Fibroblast of skin of left biceps (primary cell): ENCODE measurements at places on chromosomes 12 and 14.
A peak's percentile ranks its signal among the peaks of the same experiment; 100 is the strongest.

DNA sequence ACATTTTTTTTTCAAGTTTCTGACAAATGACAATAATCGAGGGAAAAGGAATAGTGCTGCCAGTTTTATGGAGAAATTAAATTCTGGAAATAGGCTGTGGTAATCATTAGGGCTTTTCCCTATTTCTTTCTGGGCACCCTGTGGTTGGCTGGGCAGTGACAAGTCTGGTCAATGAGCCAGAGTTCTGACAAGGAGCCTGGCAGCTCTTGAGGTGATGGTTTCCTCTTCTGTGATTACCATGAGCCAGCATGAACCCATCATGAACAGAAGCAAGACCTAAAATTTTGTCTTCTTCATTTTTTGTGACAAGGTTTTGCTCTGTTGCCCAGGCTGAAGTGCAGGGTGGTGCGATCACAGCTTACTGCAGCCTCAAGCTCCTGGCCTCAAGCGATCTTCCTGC lies 115.8 kb downstream of the TRAFD1 start:
- no peak for DNase-seq

GRCh38 chr12:11555743-11556625 lies 93.5 kb upstream of the ETV6 start:
- no peak for DNase-seq

GRCh38 chr12:128510511-128510910 lies 243.5 kb downstream of the TMEM132C start:
- DNase-seq, result no peak

GRCh38 chr12:114580306-114580705 lies 103.7 kb downstream of the TBX3 start:
- DNase-seq, result no peak

DNA sequence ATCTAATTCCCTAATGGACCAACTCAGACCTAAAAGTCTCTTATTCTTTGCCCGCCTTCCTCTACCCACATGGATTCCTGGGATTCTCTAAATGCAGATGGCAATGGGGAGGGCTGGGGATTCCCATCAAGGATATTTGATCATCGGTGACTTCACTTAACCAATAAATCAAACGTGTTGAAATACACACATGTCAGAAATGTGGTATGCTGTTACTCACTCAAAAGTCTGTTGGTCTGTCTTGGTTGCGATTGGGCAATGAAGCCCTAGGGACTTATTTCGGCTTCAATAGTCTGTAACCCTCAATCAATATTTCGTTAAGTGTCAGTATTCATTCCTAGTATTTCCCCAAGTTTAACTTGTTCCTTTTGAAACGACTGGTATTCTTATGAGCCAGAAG lies 117.2 kb upstream of the DIO3 start:
- DNase-seq, result peak; percentile 59

DNA sequence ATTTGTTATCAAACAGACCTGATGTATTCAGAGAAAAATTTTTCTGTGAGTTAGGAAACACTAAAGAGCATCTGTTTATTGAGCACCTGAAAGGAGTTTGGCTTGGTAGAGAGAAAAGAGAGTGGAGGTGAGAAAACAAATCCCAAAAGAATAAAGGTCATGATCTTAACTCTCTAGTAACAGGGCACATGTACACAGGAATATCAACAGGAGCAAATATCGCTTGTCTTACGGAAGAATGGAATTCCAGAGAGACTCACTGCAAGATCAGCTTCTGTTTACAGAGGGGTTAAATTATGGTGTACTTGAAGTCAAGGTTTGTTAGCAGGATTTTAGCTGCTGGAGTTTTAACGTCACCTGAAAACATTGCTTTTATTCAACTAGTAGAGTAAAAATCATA lies 78.8 kb downstream of the SPPL3 start:
- DNase-seq, result no peak

GRCh38 chr12:91098461-91098860 lies 12.8 kb downstream of the LUM start:
- DNase-seq, result no peak

GRCh38 chr14:75402867-75403413 lies 24.9 kb upstream of the JDP2 start:
- DNase-seq, result no peak

- no peak for DNase-seq
Measured at GRCh38 chr14:102264355-102264754, 40.6 kb downstream of the MOK start.

- no peak for DNase-seq
Measured at GRCh38 chr14:63752449-63753169, 24.7 kb upstream of the SGPP1 start.

GRCh38 chr12:1865284-1865866 lies 45.0 kb downstream of the LRTM2 start:
- DNase-seq, result no peak

- DNase-seq, result peak; percentile 47
Measured at GRCh38 chr12:26746121-26746714, 86.8 kb downstream of the ITPR2 start.

DNA sequence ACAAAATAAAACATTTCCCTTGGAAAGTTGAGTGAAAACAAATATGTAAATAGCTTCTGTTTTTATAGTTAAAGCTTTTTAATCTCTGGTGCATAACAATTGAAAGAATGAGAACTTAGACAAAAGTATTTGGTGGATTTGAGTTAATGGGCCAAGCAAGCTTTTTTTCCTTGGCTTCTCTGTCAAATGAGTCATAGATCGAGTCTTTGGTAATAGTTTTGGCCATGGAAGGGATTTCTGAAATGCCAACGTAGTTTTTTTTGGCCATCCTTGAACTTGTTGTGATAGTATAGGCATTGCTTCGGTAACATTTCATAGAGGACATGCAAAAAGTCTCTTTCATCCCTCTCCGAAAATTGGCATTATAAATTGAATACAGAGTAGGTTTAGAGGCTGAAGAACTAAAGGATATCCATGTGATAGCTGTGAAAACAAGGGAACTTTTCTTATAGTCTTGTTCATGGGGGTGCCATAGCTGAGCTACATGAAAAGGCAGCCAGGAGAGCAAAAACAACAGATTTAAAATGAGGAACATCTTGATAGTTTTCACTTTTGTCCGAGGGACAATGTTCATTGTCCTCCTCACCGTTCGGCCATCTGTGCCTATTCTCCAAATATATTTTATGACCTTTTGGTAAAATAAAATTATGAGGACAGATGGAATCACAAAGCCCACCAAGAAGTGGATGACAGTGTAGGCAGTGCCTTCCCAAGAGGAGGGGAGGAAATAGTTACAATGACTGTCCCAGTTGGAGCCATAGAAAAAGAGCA lies 34.7 kb downstream of the GPR19 start:
- DNase-seq, result peak; percentile 51

DNA sequence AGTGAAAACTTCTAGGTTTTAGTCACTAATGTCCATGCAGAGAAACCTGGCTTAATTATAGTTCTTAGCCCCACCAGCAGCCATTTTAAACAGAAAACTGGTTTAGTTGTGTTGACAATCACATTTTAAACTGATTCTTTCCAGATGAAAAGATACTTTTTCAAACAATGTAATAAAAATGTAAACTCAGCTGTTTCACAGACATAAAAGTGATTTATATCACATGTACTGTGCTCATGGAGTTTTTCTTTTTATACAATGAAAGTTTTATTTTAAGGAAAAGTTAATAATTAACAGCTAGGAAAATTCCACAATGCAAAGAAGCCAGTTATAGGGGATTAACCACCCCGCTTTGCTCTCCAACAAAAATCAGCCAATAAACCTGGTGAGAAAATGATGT lies 129.7 kb downstream of the PAX9 start:
- no peak for DNase-seq

- DNase-seq, result no peak
Measured at GRCh38 chr14:101591121-101591520, 29.8 kb downstream of the DIO3 start.

- DNase-seq, result no peak
Measured at GRCh38 chr14:102824832-102825231, 47.6 kb downstream of the TRAF3 start.

GRCh38 chr12:96770219-96771102 lies 136.6 kb upstream of the NEDD1 start:
- no peak for DNase-seq

GRCh38 chr14:105894978-105895881 lies 368.8 kb downstream of the TMEM121 start:
- no peak for DNase-seq

- DNase-seq, result no peak
Measured at GRCh38 chr14:62661818-62662217, 383.4 kb downstream of the KCNH5 start.

DNA sequence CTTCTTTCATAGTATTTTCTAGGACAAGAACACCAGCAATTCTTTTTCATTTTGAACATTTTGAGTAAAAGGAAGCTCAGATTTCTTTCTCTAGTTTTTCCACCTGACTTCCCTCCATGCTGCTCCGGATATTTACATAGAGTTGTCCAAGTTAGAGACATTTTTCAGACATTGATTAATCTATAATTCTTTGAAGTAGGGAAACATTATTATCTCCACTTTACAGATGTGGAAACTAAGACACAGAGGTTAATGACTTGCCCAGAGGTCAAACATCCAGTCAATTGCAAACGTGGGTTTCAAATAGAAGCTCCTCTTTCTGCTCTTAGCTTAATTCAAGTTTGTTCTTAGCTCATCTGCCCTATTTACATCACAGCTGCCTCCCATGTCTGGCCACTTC lies 138.3 kb downstream of the EGLN3 start:
- no peak for DNase-seq

- no peak for DNase-seq
Measured at GRCh38 chr12:51127050-51127729, 43.8 kb upstream of the CSRNP2 start.

DNA sequence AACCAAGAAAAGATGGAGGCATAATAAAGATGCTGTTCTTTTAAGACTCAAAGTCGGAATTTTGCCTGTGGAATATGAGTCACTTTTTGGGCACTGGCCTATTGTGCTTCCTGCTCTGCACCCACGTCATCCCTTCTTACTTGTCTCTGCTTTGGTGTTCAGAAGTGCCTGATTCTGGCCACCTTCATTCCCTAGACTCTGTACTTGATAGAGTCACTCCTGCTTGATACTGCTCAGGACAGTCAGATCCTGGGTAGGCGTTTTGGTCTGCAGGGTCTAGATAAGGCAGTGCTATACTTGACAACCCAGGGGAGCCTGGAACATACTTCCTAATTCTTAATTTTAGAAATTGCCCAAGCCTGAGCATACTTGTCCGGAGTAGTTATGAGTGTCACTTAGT lies 1.9 kb downstream of the LRRK2 start:
- DNase-seq, result no peak

GRCh38 chr14:51305751-51306150 lies 65.7 kb downstream of the TMX1 start:
- DNase-seq, result no peak

DNA sequence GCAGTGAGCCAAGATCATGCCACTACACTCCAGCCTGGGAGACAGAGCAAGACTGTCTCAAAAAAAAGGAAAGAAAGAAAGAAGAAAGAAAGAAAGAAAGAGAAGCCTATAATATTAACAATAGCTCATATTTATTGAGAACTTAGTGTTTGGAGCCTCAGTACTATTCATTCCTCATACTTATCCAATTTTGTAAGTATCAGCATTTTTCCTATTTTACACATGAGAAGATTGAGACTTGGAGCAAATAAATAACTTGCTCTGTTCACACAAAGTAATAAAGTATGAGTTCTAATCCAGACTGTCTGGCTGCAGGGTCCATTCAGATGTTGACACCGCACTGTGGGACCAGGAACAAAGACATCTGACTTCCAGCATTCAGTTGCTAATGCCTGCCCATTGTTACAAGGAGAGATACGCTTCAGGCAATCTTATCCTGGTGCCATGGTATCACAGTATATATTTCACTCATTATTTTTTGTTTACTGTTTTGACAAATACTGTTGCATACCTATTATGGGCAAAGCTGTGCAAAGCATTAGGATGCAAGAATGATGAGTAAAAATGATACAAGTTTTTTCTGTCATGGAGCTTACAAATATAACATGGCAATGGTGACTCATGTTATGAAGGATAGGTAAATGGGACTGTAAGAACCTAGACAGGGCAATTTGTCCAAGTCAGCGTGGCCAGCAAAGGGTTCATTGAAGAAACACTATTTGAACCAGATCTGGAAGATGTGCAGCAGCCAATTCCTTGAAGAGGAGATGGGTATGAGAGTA lies 21.4 kb upstream of the TMTC2 start:
- no peak for DNase-seq

DNA sequence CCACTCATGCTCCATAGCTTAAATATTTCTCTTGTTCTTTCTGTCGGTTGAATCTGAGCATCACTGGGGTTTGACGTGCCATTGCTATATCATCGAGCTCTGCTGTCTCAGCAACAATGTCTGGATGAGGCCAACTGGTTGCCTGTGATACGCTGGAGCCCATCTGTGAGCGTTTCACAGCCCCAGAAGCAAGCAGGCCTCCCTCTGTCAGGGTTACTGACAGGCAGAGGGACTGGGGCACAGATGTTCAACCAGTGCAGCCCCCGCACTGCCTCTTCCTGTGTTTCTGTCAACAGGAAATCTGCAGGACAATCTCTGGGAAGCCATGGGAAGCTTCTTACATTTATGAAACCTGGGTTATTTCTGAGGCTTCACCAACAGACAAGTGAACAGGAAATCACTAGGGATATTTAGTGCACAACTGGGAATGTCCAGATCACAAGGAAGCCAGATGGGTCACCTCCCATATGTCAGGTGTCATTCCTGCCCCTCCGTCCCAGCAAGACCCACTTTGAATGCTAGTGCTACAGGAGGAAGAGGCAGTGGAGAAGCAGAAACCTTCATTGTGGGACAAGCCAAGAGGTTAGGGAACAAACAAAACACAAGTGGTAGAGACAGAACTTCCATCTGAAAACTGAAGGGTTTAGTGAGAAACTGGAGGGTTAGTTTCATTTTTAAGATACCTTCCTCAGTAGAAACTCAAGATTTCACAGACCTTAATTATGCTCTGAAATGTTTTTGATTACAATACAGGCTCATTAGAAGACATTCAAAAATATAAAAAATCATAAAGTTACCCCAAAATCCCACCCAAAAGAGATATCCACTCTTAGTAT lies 24.1 kb downstream of the DMAC2L start:
- no peak for DNase-seq

GRCh38 chr12:49264466-49264872 lies 413 bp upstream of the TUBA1C start:
- no peak for DNase-seq

DNA sequence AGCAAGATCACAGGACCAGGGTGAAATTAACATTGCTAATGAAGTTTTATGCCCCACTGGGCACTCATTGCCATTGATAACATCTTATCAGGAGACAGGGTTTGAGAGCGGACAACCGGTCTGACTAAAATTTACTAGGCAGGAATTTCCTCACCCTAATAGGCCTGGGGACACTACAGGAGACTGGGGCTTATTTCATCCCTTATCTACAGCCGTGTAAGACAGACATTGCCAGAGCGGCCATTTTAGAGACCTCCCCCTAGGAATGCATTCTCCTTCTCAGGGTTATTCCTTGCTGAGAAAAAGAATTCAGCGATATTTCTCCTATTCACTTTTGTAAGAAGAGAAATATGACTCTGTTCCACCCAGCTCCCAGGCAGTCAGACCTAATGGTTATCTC lies 8.3 kb downstream of the OR4K17 start:
- no peak for DNase-seq

- no peak for DNase-seq
Measured at GRCh38 chr14:24925771-24926374, 124.1 kb downstream of the STXBP6 start.
